ENCODE measurements at places on chromosomes 11 and 22.

DNA sequence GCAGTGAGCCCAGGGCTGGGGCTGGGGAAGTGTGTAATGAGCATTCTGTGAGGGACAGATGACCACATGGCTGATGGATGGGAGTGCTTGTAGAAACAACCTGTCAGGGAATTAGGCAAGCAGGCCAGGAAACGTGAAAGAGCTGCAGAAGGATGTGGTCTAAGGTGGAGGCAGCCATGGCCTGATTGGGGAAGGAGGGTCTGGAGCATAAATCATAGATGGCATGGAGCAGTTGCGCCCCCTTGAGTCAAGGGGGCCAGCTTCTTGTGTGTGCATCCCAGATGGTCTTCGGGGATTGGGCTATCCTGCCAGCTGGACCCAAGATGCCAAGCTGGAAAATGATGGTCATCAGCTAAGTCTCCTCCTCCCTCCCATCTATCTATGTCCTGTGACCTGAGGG lies 119.4 kb upstream of the CLPB start:
- DNase-seq: peak; percentile 54

GRCh38 chr22:17217179-17217578 lies 2.1 kb downstream of the ADA2 start:
- DNase-seq: peak; percentile 43

- no peak for DNase-seq
Observed at GRCh38 chr11:118650366-118650765, 29.1 kb downstream of the TREH start.

DNA sequence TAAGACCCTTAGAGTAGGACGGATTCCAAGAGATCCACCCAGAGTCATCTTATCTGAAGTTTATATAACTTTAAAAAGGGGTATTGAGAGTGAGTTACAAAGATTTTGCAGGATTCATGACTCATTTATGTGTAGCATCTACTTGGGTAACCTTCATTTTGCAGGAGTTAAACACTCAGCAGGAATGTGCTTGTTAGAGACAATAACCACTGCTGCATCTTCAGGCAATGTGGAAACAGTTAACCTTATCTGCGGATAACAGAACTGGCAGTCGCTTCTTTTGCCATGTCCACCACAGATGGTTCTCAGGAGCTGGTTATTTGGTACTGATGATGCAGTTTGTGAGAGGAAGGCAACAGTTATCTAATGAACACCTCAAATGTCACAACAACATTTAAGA lies 417.9 kb upstream of the DDI1 start:
- no peak for DNase-seq

GRCh38 chr11:64268893-64269539 lies 15.4 kb downstream of the BAD start:
- peak; percentile 42 for DNase-seq

DNA sequence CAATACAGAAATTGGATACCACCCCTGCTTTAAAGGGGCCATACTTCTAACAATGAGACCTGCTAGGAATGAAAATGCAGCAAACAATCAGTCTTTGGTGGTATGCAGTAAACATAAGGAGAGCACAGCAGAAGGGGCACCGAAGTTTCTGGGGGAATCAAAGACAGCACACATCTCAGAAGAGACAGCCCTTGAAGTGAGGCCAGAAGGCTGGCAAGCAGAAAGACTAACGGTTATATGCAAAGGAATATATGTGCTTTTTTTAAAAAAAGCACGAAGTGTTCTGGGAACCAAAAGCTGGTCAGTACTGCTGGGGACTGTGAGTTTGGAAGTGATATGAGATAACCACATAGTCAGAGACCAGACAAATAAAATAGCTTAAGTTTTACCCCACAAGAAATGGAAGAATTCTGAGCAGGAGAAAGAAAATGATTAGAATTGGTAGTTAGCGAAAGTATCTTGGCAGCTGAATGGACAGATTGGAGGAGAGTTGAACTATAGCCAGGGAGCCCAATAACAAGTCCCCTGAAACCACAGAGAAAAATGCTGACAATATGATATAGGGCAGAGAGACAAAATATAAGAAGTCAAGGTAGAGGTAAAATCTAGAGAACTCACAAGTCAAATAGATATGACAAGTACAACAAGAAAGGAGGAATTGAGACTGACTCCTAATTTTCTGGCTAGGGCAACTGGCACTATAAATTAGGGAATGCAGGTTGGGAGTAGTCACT lies 125.7 kb downstream of the MRTFA start:
- no peak for DNase-seq

DNA sequence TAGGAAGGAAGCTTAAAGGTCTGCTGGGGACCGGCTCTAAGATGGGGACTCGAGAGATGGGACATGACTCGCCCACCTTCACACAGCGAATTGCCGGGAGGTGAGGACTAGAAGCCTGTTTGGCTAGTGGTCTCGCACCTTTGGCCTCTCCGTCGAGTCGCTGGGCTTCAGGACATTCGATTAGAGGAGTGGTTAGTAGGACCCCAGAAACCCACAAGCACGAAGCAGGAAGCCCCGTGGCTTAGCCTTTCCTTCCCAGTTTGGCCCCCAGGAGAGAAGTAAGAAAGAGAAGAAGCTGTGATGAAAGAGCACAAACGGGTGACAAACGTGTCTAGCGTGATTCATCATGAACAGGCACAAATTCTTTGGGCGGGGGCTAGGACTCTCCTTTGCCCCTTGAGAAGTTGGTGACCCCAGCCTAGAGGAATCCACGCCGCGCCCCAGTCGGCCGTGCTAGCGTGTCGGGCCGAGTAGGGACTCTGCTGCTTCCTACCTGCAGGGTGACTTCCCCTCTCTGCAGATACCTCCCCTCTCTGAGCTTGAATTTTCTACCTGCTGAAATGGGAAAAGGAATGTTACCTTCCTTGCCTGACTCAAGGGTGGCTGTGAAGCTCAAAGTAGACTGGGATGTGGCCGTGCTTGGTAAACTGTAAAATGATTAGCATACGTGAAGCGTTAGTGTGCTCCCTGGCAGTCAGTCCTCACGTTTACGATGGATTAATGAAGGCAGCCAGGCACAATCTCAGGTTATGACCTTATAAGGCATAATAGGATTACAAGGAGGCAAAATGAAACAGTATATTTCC lies 1.1 kb upstream of the ADM start:
- DNase-seq: peak; percentile 39

DNA sequence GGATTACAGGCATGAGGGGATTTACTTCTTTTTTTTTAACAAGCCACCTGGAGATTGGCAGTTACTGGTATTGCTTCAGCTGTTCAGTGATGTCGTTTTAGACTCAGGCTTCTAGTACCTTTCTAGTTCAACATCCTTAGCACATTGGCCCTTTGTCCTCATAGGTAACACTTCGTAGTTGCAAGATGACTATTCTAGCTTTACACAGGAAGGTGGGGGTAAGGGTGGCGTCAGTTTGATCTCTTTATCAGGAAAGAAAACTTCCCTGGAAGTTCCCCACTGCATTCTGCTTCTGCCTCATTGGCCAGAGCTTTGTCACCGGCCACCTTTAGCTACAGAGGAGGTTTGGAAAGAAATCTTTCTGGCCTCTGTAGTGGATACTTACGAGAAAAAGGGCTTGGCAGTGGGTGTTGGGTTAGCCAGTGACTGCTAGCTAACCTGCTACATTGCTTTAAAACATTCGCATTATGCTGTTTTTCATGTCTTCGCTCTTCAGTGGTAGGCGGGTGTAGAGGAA lies 40.7 kb downstream of the SFI1 start:
- DNase-seq: peak; percentile 33

- no peak for DNase-seq
Observed at GRCh38 chr11:15192005-15192556, 77.4 kb downstream of the INSC start.

DNA sequence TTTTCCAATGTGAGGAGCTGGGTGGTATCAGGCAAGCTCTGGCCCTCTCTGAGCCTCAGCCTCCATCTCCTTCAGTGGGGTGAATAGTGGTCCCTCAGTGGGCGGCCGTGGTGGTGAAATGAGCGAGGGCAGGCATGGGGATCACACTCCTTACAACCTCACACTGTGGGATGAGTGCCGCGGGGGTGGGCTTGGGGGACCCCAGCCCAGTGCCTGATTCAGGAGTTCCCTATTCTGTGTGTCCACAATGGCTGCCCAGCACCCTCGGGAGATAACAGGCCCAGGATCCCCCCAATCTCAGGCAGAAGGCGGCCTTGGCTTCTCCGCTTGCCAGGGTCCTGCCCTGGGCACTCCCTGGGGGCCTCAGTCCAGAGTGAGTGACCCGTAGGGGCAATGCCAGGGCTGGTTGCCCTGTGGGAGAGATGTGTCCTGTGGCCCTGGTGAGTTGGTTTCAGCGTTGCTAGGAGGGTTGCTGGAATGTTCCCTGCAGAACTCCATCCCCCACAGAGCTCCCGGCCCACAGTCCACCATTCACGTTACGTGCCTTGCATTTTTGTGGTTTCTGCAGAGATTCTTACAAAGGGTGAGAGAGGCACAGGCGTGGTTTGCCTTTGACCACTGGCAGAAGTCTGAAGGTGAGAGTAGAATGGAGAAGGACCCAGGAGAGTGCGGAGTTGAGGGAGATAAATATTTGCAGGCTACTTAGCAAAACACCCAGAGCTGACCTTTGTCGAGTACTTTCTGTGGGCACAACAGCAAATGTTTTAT lies 2.9 kb downstream of the ALDH3B1 start:
- no peak for DNase-seq

DNA sequence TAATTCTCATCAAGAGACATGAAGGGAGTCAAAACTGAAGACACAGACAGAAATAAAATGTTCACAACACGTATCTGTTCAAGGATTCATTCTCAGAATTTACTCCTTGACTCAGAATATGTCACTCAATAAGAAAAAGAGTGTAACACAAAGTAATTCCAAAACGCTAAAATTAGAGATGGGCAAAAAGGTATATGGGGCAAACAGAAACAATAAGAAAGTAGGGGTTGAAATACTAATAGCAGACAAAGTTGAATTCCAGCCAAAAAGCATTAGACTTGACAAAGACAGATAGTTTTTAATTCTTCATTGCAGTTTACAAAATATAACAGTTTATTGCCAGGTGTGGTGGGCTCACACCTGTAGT lies 26.7 kb downstream of the GNB1L start:
- DNase-seq: no peak

DNA sequence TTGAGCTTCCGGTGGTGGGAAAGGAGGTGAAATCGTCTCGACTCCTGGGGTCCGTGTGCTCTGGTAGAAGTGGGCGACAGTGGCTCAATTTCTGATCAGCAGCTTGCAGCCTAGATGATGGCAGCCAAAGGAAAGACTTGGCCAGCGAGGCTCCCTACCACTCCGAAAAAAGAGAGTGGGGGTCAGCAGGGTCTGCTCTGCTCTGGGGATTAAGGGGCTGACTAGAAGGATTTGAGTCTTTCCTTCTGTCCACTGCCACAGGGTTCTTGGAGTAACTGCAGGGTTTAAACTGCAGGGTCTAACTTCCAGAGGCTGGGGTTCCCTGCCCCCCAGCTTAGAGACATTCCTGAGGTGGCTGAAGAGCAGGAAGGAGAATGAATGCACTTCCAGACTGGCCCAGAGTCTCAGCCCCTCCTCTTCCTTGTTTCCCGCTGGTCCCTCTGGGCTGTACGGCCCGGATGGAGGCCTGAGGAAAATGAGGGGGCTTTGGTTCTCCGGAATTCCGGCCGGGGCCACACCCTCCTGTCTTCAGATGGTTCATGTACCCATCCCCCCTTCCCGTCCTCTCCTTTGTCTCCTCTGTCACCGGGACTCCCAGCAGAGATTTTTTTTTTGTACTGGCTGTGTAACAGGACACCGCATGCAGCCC lies 907 bp downstream of the SERPINH1 start:
- DNase-seq: no peak

- DNase-seq: no peak
Observed at GRCh38 chr11:129960216-129961214, 42.1 kb downstream of the PRDM10 start.

DNA sequence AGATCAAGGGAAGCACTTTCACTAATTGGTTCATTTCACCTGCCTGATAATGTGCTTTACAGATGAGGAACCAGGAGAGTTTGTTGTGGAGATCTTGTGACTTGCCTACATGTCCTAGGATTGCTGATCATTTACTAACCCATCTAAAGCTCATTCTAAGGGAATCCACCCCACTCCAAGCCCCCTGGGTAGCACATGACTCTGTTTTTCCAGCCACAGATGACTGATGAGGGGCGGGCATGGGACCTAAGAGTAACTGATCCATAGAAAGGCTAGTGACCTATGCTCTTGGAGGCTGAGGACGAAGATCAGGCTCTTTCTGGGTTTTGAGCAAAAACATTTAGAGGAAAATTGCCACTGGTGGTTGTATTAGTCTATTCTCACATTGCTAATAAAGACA lies 378.1 kb downstream of the CADM1 start:
- no peak for DNase-seq
